Activated T-helper 17 cell treated with anti-CD3 and anti-CD28 coated beads, Interleukin-2, amount 50 U/mL, for 72 hours (primary cell): ENCODE measurements at places on chromosomes 5 and 9.
A peak's percentile ranks its signal among the peaks of the same experiment; 100 is the strongest.

GRCh38 chr5:141743866-141744272 lies 61.8 kb upstream of the ARAP3 start:
- no peaks in the 10 kb centered on the region for H3K4me1 ChIP-seq
- no peak overlapping the region for H3K4me3 ChIP-seq
- no peaks in the 10 kb centered on the region for H3K36me3 ChIP-seq
- peaks cover 43% of the 10 kb centered on the region for H3K27me3 ChIP-seq

DNA sequence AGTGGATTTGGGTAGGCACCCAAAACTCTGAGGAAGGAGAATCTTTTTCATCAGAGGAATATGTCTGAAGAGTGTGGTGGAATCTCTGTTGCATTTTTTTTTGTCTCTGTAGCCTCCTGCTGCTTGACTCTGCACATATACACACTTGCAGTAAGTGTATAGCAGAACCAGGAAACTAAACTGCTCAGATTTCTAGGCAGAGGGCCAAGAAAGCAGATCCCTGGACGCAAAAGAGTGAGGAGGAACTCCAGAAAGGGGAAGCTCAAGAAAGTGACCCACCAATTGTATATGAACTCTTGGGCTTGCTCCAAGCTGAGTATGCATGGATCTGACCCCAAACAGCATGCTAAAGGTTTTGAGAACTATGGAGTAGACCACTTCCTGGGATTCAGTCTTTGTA lies 181.8 kb downstream of the GADD45G start:
- no peaks in the 10 kb centered on the region for H3K27me3 ChIP-seq
- H3K36me3 ChIP-seq: no peaks in the 10 kb centered on the region
- H3K27ac ChIP-seq: no peak overlapping the region
- H3K4me1 ChIP-seq: peaks cover 4% of the 10 kb centered on the region

GRCh38 chr9:35618854-35619799 lies 914 bp upstream of the CD72 start:
- H3K27ac ChIP-seq: peak overlapping the region; percentile 94
- peak overlapping the region; percentile 92 for H3K4me3 ChIP-seq
- no peaks in the 10 kb centered on the region for H3K27me3 ChIP-seq
- peak; percentile 77 for ATAC-seq
- peaks cover 6% of the 10 kb centered on the region for H3K36me3 ChIP-seq

GRCh38 chr5:351084-351920 lies 29.8 kb downstream of the AHRR start:
- peaks cover 17% of the 10 kb centered on the region for H3K4me1 ChIP-seq
- peak overlapping the region; percentile 35 for H3K27ac ChIP-seq
- peaks cover 51% of the 10 kb centered on the region for H3K36me3 ChIP-seq
- peak overlapping the region; percentile 25 for H3K4me3 ChIP-seq
- peaks cover 21% of the 10 kb centered on the region for H3K27me3 ChIP-seq

- no peak for ATAC-seq
- no peak overlapping the region for H3K27ac ChIP-seq
- H3K27me3 ChIP-seq: no peaks in the 10 kb centered on the region
- no peaks in the 10 kb centered on the region for H3K36me3 ChIP-seq
Observed at GRCh38 chr5:126274076-126274762, 149.0 kb upstream of the GRAMD2B start.

- H3K36me3 ChIP-seq: no peaks in the 10 kb centered on the region
- ATAC-seq: peak; percentile 63
- no peak overlapping the region for H3K4me3 ChIP-seq
- no peak overlapping the region for H3K27ac ChIP-seq
- H3K4me1 ChIP-seq: peaks cover 21% of the 10 kb centered on the region
- H3K27me3 ChIP-seq: no peaks in the 10 kb centered on the region
Observed at GRCh38 chr9:84697509-84698114, 28.1 kb downstream of the NTRK2 start.

GRCh38 chr9:134405527-134405926 lies 79.3 kb downstream of the RXRA start:
- peak overlapping the region; percentile 61 for H3K4me3 ChIP-seq
- H3K36me3 ChIP-seq: peaks cover 6% of the 10 kb centered on the region
- peaks cover 17% of the 10 kb centered on the region for H3K4me1 ChIP-seq
- H3K27me3 ChIP-seq: no peaks in the 10 kb centered on the region
- ATAC-seq: no peak
- H3K27ac ChIP-seq: peak overlapping the region; percentile 54

- ATAC-seq: peak; percentile 65
- no peaks in the 10 kb centered on the region for H3K27me3 ChIP-seq
- H3K27ac ChIP-seq: no peak within 1 kb of the TSS
- H3K4me3 ChIP-seq: peak within 1 kb of the TSS; percentile 24
- H3K4me1 ChIP-seq: no peaks in the 10 kb centered on the region
- H3K36me3 ChIP-seq: no peaks in the 10 kb centered on the region
Observed at GRCh38 chr9:113463418-113464285, at the start of gene RGS3. Gene RGS3 (plus strand): TSS chr9:113463727. CDS start chr9:113463803, 76 bp downstream.

GRCh38 chr5:2011481-2012411 lies 129.0 kb upstream of the IRX4 start:
- no peaks in the 10 kb centered on the region for H3K4me1 ChIP-seq
- no peak overlapping the region for H3K27ac ChIP-seq
- no peak overlapping the region for H3K4me3 ChIP-seq
- no peaks in the 10 kb centered on the region for H3K36me3 ChIP-seq
- no peak for ATAC-seq

- H3K27me3 ChIP-seq: no peaks in the 10 kb centered on the region
- H3K4me3 ChIP-seq: no peak overlapping the region
- H3K27ac ChIP-seq: no peak overlapping the region
- peak; percentile 21 for ATAC-seq
Observed at GRCh38 chr5:60945813-60946187, 795 bp downstream of the NDUFAF2 start.

DNA sequence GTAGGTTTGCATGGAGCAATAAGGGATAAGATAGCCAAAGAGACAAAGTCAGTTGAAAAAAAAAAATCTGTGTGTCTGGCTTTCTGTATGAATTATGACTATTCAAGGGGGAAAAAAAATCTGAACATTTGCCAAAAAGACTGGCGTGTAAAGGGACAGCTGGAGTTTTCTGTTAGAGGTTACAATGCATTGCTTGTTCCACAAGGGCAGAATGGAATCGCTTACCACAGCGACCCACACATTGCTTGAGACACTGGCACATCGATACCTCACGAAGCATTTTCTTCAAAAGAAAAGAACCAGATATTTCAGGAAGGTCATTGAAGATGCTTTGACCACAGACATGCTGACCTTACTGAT lies 327.8 kb downstream of the TMEM167A start:
- H3K36me3 ChIP-seq: no peaks in the 10 kb centered on the region
- no peak overlapping the region for H3K27ac ChIP-seq

- peak overlapping the region; percentile 81 for H3K4me3 ChIP-seq
- H3K27me3 ChIP-seq: peaks cover 5% of the 10 kb centered on the region
- H3K27ac ChIP-seq: no peak overlapping the region
- peaks cover 22% of the 10 kb centered on the region for H3K36me3 ChIP-seq
- ATAC-seq: no peak
Observed at GRCh38 chr9:135498381-135499126, 1.9 kb upstream of the MRPS2 start.

GRCh38 chr5:93850311-93850710 lies 108.9 kb upstream of the POU5F2 start:
- no peaks in the 10 kb centered on the region for H3K27me3 ChIP-seq
- H3K27ac ChIP-seq: no peak overlapping the region
- H3K4me3 ChIP-seq: no peak overlapping the region
- H3K36me3 ChIP-seq: peaks cover 10% of the 10 kb centered on the region
- ATAC-seq: no peak
- H3K4me1 ChIP-seq: no peaks in the 10 kb centered on the region

GRCh38 chr9:7236186-7236585 lies 478.4 kb downstream of the KDM4C start:
- no peaks in the 10 kb centered on the region for H3K36me3 ChIP-seq
- H3K4me3 ChIP-seq: no peak overlapping the region
- peaks cover 3% of the 10 kb centered on the region for H3K27me3 ChIP-seq
- no peaks in the 10 kb centered on the region for H3K4me1 ChIP-seq

DNA sequence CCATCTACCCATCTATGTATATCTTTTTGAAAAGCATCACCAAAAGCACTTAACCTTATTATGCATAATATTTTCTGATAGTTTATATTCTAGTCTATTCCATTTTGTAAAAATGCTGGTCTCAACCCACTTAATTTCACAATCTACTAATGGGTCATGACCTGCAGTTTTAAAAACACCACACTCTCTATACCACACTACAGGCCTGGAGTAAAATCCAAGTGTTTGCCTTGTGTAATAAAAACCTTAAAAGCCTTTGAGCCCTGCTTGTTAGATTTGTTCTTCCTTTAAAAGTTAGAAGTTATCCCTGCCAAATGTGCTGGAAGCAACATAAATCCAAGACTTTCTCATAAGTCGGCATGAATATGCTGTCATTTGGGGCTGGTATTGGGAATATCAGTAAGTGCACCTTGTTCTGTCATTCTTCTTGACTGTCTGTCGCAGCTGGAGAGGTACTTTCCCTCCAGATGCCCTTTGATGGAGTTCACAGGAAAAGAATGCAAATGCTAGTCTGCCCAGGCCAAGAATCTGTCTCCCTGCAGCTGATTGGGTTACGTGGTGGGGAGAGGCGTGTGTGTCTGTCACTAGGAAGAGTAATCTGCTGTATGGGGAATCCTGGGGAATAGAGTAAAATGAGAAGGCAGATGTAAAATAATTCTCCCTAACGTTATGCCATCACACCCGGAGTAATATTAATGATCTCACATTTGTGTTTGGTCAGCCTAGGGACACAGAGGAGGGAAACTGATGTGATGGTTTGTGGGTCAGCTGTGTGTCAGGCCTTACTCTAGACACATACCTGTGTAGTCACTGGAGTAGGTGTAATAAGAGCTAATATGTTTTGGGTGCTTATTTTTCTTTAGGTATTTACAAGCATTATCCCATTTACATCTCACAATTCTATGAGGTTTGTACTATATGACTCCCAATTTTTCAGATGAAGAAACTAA lies 79.4 kb downstream of the ZNF366 start:
- no peak overlapping the region for H3K27ac ChIP-seq
- peaks cover 27% of the 10 kb centered on the region for H3K27me3 ChIP-seq
- no peaks in the 10 kb centered on the region for H3K36me3 ChIP-seq
- no peak for ATAC-seq

- H3K36me3 ChIP-seq: no peaks in the 10 kb centered on the region
- no peak for ATAC-seq
- no peak overlapping the region for H3K4me3 ChIP-seq
- peaks cover 10% of the 10 kb centered on the region for H3K27me3 ChIP-seq
Observed at GRCh38 chr5:17190242-17190778, 27.1 kb upstream of the BASP1 start.

GRCh38 chr5:52856564-52856963 lies 68.8 kb downstream of the ITGA1 start:
- no peaks in the 10 kb centered on the region for H3K4me1 ChIP-seq
- H3K4me3 ChIP-seq: no peak overlapping the region
- H3K27ac ChIP-seq: no peak overlapping the region
- H3K27me3 ChIP-seq: no peaks in the 10 kb centered on the region

- peak overlapping the region; percentile 95 for H3K4me3 ChIP-seq
- peak; percentile 74 for ATAC-seq
- H3K4me1 ChIP-seq: peaks cover 30% of the 10 kb centered on the region
- peaks cover 65% of the 10 kb centered on the region for H3K36me3 ChIP-seq
- H3K27ac ChIP-seq: peak overlapping the region; percentile 99
- H3K27me3 ChIP-seq: no peaks in the 10 kb centered on the region
Observed at GRCh38 chr5:139481122-139481533, 1.4 kb downstream of the STING1 start.

- H3K36me3 ChIP-seq: no peaks in the 10 kb centered on the region
- H3K4me1 ChIP-seq: no peaks in the 10 kb centered on the region
- peaks cover 38% of the 10 kb centered on the region for H3K27me3 ChIP-seq
- H3K27ac ChIP-seq: no peak overlapping the region
- no peak for ATAC-seq
- no peak overlapping the region for H3K4me3 ChIP-seq
Observed at GRCh38 chr5:176180781-176181180, 57.4 kb upstream of the SIMC1 start.

GRCh38 chr5:65952259-65952658 lies 25.9 kb downstream of the ERBIN start:
- peaks cover 16% of the 10 kb centered on the region for H3K4me1 ChIP-seq
- H3K27ac ChIP-seq: no peak overlapping the region
- H3K4me3 ChIP-seq: no peak overlapping the region
- peaks cover 3% of the 10 kb centered on the region for H3K36me3 ChIP-seq
- ATAC-seq: no peak

DNA sequence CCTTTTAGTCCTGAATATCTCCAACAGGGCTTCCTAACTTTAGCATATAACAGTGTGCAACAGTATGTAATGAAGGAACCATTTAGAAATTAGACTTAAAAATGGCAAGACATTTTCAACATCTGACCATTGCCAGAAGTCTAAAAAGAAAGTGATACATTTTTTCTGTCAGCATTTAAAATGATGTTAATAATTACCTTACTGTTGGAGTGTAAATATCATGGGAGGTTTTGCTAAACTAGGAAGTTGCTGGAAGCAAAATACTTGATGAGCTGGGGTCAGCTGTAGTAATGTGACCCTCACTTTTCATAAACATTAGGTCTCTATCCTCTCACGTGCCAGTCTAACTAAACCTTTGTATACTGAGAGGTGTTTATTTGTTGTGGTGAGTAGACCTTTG lies 68.8 kb downstream of the NTRK2 start:
- H3K27me3 ChIP-seq: no peaks in the 10 kb centered on the region
- no peak overlapping the region for H3K27ac ChIP-seq
- H3K4me1 ChIP-seq: no peaks in the 10 kb centered on the region
- no peak overlapping the region for H3K4me3 ChIP-seq

GRCh38 chr5:142327111-142327842 lies 2.5 kb upstream of the SPRY4 start:
- no peak overlapping the region for H3K4me3 ChIP-seq
- no peak for ATAC-seq
- no peak overlapping the region for H3K27ac ChIP-seq
- H3K27me3 ChIP-seq: peaks cover 18% of the 10 kb centered on the region
- peaks cover 7% of the 10 kb centered on the region for H3K4me1 ChIP-seq
- H3K36me3 ChIP-seq: no peaks in the 10 kb centered on the region

- peak; percentile 72 for ATAC-seq
- H3K4me1 ChIP-seq: no peaks in the 10 kb centered on the region
- no peaks in the 10 kb centered on the region for H3K36me3 ChIP-seq
- H3K27me3 ChIP-seq: no peaks in the 10 kb centered on the region
- H3K27ac ChIP-seq: peak overlapping the region; percentile 23
Observed at GRCh38 chr9:100219347-100219746, 120.3 kb downstream of the INVS start.

GRCh38 chr9:93450945-93451815 lies at the start of gene FAM120A:
Gene FAM120A (plus strand): TSS chr9:93451685. CDS start chr9:93451916, 231 bp downstream.
- peak; percentile 78 for ATAC-seq
- peaks cover 79% of the 10 kb centered on the region for H3K36me3 ChIP-seq
- no peaks in the 10 kb centered on the region for H3K27me3 ChIP-seq
- H3K27ac ChIP-seq: peak within 1 kb of the TSS; percentile 94
- peaks cover 17% of the 10 kb centered on the region for H3K4me1 ChIP-seq
- peak within 1 kb of the TSS; percentile 94 for H3K4me3 ChIP-seq

- no peaks in the 10 kb centered on the region for H3K4me1 ChIP-seq
- no peak for ATAC-seq
- H3K27me3 ChIP-seq: no peaks in the 10 kb centered on the region
- no peak overlapping the region for H3K4me3 ChIP-seq
Observed at GRCh38 chr5:28750251-28750650, 1711.9 kb upstream of the CDH9 start.

- H3K27me3 ChIP-seq: no peaks in the 10 kb centered on the region
- H3K4me3 ChIP-seq: peak overlapping the region; percentile 85
- no peaks in the 10 kb centered on the region for H3K36me3 ChIP-seq
- peak; percentile 64 for ATAC-seq
Observed at GRCh38 chr5:35924122-35924949, 14.1 kb downstream of the CAPSL start.

GRCh38 chr9:79672236-79672635 lies 100.5 kb downstream of the TLE4 start:
- H3K4me3 ChIP-seq: no peak overlapping the region
- peaks cover 35% of the 10 kb centered on the region for H3K36me3 ChIP-seq
- no peaks in the 10 kb centered on the region for H3K27me3 ChIP-seq
- ATAC-seq: no peak
